ENCODE measurements at places on chromosomes 2 and 18.

DNA sequence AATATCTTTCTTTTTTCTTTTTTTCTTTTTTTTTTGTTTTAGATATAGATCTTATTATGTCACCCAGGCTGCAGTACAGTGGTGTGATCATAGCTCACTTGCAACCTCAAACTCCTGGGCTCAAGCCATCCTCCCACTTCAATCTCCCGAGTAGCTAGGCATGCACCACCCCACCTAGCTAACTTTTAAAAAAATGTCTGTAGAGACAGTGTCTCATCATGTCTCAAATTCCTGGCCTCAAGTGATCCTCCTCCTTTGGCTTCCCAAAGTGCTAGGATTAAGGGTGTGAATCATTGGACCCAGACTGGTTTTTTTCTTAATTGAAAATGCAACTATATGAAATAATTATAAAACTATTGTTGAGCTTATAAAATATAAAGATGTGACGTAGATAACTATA lies 9.8 kb upstream of the ZCCHC2 start:
- DNase-seq = no peak

- peak; percentile 23 for DNase-seq
Measured at GRCh38 chr2:54577035-54577434, 120.9 kb downstream of the SPTBN1 start.

DNA sequence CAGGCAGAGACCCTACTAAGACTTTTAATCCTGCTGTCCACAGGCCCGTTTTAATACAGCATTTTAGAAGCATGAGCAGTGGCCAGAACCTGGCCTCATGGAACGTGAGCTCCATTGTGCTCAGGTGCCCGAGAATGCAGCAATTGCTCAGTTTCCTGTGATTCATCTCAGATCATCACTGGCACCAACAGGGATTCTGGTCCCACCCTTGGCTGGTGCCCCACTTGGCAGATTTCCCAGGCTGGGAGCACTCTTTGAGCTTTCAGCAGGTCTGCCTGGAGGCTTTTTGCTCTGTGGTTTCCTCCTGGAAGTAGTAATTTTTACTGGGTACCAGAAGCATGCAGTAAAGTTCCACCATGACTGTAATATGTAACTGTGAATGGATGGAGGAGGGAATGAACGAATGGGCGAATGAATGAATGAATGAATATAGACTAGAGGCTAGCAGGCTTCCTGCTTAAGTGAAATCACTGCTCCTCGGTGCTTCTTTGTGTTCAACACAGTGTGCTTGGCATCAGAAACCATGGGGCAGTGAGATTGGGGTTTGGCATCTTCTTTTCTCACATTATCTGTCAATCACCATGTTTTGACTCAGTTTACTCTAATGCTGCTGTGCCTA lies 312.9 kb downstream of the PRKCE start:
- DNase-seq = peak; percentile 31

- no peak for DNase-seq
Measured at GRCh38 chr2:210591663-210592062, 35.3 kb downstream of the CPS1 start.

- DNase-seq = no peak
Measured at GRCh38 chr2:192004188-192004963, 157.5 kb upstream of the CAVIN2 start.

DNA sequence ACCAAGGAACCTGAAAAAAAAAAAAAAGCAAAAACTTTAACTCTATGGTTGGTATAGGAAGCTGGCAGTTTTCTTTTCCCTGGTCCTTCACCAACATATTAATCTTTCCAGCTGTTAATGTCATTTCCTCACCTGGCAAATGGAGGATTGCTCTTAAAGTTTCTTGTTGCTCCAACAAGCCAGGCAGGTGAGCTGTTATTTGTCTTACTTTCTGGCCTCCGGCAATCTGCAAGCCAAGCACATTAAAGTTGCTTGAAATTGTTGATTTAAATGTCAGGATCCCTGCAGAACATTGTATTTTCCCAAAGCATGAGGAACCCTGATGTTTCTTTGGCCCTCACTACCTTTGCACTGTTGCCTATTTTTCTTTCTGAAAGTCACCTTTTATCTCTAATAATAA lies 664.9 kb downstream of the METTL4 start:
- DNase-seq = peak; percentile 3
